Pulmonary artery endothelial cell (primary cell): ENCODE measurements at places on chromosomes 5 and 9.

DNA sequence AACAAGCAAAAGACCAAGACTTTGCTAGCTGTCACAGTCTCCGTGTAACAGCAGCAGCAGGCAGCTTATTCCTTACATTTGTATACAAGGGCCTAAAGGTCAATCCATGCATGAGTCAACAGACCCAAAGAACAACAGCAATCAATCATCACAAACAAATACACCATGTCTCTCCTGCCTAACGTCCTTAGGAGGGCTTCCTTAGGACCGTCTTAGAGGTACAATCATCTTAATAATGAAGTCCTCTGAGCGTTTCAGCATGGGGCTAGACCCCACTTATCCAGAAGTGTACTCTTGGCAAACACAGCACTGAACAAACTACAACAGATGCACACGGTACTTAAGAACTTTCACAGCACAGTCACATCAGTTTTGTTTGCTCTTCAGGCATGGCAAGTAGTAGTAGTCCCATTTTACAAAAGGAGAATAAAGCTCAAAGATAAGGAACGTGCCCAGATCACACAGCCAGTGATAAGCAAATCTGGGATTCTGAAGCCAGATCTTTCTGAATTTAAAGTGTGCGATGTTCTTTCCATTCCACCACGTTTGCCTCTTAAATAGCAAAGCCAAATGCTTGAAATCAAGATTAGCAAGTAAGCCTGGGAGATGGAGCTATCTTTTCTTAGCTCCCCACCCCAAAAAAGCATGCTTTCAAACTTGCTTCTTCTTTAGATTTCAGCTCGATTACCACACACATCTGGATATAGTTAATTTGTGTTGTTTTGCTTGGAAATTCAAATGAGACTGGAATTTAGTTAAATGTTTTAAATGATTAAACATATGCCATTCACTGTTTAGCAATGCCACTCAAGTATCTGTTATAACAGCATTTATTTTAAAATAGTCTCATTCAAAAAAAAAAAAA, 24.2 kb downstream of the PSMB7 start:
- DNase-seq = peak; percentile 27

DNA sequence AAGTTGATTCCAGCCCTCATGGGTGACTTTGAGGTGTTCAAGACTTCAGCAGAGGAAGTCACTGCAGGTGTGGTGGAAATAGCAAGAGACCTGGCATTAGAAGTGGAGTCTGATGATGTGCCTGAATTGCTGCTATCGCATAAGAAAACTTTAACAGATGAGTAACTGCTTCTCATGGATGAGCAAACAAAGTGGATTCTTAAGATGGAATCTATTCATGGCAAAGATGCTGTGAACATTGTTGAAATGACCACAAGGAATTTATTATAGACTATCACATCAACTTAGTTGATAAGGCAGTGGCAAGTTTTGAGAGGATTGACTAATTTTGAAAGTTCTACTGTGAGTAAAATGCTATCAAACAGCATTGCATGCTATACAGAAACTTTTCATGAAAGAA, 17.1 kb upstream of the POU4F3 start:
- no peak for DNase-seq

DNA sequence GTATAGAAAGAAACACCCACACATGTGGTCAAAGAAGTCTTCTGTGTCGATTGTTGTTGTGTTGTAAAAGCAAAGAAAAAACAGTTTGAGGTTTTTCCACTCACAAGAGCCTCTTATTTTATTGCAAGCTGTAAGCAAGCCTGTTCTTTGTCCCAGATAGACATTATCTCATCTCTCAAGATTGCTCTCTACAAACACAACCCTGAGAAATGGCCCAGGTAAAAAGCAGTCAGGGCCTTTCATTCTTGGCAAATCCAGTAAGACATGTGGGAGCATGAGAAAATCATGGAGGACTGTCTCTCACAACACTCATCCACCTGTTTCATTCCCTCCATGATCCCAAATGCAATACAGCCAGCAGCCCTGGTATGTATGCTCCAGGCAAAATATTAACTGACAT, 286.6 kb upstream of the POU5F2 start:
- DNase-seq = no peak

DNA sequence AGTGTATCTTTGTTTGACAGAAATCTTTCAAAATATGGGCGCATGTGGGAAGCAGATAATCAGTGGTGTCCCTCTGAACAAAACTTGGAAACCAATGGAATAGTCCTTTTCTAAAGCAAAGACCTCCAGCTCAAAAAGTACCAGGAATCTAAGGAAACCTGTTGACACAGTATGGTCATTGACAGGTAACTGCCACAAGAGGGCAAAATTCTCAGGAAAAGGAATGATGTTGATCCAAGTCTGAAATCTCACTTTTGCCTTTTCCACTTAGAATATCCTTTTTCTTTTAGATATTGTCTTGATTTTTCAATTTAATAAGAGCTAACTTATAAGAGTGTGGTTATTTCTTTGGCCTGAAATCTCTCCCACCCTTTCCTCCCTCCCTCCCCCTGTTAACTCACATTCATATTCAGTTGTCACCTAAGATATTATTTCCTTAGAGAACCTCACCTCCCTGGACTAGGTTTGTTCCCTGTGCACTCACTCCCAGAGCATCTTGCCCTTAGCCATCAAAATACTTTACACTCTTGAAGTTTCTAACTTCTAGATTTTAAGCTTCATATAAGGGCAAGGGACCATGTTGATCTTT, 59.0 kb upstream of the BARX1 start:
- DNase-seq = peak; percentile 10

- no peak for DNase-seq
Measured at GRCh38 chr9:127114606-127115005, 7.8 kb downstream of the ANGPTL2 start.

- DNase-seq = no peak
Measured at GRCh38 chr9:80842389-80842788, 847.0 kb downstream of the TLE1 start.

DNA sequence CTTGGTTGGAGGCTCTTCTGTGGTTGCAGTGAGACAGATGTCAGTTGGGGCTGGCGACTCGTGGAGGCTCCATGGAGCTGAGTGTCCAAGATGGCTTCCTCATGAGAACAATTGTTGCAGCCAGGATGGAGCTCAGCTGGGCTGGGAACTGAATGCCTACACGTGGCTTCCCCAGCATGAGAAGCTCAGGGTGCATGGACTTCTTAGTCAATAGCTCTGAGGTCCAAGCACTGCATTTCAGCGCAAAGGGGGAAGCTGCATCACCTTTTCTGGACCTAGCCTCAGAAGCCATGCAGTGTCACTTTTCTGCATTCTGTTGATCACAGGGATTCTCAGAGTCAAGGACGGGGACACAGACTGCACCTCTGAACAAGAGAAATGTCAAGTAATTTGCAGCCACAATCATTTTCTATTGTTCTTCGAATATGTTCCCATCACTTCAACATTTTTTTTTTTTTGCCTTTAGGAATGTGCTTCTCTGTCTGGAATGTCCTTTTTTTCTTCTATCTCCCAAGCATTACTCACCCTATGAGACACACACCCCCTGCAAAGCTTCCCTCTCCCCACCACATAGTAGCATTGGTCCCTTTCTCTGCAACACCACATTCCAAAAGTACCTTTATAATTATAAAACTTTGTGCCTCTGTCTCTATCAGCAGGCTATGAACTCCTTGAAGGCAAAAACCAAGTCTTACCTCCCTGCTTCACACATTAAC, 57.5 kb upstream of the STK32A start:
- DNase-seq = no peak

DNA sequence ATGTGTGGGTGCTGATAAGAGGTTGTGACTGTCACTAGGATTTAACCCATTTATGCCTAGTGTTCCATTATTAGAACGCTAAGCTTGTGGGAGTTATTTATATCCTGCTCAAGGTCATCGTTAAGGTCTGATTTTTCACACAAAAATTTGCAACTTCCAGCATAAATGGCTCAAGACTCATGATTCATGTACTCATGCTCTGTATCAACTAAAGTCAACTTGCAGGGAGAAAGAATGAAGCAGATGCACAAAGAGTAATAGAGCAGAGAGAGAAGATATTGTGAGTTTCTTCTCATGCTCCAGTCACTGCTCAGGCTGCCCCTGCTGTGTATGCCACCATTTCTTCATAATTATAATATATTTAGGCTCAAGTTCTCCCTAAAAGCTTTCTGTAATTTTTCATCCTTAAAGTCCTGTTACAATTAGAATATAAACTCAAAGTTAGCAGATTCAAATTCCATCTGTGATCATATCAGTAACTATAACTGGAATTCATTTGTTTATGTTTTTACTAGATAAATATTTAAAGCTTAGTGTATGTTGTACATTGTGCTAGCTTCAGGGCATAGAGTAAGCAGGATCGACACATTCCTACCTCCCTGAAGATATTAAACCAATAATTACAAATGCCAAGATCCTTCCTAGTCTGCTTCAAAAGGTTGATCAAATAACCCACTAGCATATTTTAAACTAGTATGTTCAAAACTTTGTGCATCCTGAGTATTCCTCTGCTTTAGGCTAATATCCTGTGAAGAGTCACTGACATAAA, 136.7 kb downstream of the NUDT12 start:
- no peak for DNase-seq

DNA sequence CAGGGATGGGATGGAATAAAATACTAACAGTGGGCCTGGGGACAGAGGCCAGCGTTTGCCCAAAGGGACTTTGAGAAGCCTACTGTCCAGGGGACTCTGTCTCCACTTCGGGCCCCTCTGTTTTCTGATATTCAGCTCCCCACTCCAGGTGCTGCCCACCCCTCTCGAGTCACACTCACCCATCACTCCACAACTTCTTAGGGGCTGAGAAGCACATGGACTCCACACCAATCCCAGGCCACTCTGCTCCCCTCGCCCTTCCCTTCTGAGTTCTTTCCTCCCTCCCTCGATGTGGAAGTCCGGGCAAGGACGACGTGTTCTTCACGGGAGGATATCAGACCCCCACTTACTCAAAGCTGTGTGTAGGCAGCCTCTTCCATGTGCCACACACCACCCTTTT, 124.5 kb downstream of the BARX1 start:
- DNase-seq = no peak

DNA sequence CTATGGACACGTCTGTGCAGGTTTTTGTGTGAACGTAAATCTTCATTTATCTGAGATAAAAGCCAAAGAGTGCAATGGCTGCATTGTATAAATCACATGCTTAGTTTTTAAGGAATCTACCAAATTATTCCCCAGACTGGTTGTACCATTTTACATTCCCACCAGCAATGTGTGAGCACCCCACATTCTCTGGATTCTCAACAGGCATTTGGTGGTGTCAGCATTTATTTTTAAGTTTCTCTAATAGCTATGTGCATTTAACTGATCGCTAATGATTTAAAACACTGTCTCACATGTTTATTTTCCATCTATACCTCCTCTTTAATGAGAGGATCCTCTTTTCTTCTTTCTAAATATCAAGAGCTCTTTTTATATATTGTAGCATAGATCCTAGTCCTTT, 13.9 kb upstream of the ANKRD18A start:
- DNase-seq = no peak

GRCh38 chr5:179588166-179588565, 35.3 kb downstream of the HNRNPH1 start:
- DNase-seq = no peak

DNA sequence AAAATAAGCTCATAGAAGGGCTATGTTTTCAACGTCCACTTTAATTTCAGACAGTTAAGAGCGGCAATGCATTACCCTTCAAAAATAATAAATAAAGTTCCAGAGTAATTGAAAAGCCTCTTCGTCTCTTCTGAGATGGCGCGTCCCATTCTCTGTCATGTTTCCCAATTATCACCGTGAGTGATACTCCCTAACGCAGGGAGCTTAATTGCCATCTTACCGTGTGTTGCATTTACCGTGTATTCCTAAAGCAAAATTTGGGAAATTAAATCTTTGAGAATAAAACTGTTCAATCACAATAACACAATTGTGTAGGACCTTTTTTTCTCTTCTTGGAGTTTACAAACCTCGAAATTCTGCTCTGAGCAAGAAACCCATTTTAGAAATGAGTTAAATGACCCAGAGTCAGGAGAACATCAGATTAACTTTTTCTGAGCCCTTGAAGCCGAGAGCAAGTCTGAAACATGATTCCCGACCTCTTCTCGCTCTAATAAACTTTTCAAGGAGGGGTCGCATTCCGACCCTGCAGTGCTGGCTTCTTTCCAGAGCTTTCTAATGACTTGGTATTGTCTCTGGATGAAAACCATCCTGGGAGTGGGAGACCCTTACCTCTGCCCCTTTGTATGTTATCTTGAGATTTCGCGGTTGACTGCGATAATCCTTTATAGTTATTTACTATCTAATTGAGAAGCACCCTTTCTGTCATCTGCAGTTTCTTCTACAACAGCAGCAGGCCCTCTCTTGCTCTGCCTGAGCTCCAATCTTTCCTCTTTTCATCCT, 251.5 kb downstream of the FSTL4 start:
- no peak for DNase-seq

GRCh38 chr5:39543335-39543734, 118.6 kb upstream of the DAB2 start:
- peak; percentile 51 for DNase-seq

DNA sequence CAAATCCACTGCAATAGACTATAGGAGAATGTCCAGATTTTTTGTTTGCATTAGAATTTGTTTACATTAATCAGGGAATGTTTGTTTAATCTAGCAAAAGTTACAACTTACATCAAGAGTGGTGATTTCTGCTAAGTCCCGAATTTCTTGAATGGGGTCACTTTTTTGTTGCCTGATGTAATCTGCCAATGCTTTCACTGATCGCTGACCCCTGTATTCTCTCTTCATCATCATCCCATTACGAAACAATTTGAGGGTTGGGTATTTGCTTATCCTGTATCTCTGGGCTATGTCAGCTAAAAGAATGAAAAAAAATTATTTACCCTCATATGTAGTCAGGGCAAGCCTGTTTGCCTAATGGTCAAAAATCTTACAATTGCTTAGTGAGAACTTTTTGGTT, 76.9 kb downstream of the ERP44 start:
- no peak for DNase-seq

DNA sequence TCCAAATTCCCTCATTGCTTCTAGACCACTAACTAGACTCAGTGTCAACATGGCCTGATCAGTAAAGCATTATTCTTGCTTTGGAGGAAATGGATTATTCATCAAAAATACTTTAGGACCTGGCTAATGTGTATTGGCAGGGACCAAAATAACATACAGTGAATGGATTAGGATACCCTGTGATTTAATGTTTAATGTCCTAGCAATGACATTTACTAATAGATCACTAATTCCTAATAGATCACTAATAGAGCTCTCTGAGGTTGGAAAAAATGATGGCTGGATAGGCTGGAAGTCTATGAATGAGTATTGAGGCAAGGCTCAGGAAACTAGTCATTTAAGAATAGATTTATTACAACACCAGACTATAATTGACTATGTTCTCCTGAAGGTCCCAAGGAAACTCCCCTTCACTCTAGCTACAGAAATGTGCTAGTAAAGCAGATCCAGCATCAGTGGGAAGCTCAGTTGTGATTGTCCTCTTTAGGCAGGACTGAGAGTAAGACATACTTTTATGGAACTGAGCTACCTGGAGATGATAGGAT, 46.1 kb upstream of the CHSY3 start:
- DNase-seq = no peak

GRCh38 chr5:149264439-149265067, 7.1 kb upstream of the AFAP1L1 start:
- no peak for DNase-seq
